ENCODE measurements at places on chromosomes 12 and 14.

DNA sequence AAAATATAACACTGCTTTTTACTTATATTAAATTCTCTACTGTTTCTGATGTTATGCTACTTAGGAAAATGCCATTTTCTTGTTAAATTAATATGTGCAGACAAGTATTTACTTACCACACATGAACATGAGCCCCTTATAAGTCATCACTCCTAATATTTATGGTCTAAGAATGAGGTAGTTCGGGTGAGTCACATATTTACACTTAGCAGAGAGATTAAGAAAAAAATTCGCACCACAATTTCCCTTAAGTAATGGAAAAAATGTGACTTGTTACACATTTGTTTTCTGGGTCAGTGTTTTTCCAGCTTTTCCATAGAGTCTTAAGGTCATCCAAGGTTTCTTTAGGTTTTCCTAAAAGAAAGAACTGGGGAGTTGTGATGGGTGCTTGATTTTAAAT, 68.3 kb downstream of the RERG start:
- no peak for DNase-seq

GRCh38 chr12:103197725-103198388, 240.4 kb downstream of the ASCL1 start:
- no peak for DNase-seq

DNA sequence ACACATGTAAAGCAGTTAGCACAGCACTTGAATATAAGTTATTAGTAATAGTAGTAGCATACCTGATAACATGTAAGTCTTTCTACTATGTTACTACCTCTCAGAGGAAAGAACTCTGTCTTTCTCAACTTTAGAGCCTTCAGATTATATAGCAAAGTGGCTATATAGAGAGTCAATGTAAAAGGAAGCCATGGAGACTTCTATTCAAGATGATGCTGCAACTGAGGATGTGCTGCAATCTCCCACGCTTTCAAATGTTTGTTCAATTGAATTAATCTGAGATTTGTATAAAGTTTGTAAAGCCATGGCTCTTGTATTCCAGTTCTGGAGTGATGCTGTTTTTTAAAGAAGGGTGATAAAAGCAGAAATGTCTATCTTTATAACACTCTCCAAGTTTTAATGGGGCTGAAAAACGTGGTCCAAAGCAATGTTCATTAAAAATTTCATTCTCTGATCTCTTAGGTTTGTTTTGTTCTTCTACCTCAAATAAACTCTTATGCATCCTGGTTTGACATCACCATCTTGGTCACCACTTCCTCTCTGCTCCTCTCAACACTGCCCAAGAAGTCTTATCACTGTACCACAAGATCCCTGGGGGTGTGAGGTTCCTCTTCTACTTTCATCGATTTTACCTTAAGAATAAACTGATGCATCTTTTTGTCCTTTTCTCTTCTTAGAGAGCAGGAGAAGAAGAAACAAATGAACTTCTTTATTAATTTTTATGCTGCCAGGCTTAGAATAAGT, 40.6 kb downstream of the C12orf42 start:
- DNase-seq = no peak

- no peak for DNase-seq
Measured at GRCh38 chr14:85169381-85169780, 360.6 kb upstream of the FLRT2 start.

- DNase-seq = no peak
Measured at GRCh38 chr14:61491224-61491623, 169.8 kb downstream of the PRKCH start.

DNA sequence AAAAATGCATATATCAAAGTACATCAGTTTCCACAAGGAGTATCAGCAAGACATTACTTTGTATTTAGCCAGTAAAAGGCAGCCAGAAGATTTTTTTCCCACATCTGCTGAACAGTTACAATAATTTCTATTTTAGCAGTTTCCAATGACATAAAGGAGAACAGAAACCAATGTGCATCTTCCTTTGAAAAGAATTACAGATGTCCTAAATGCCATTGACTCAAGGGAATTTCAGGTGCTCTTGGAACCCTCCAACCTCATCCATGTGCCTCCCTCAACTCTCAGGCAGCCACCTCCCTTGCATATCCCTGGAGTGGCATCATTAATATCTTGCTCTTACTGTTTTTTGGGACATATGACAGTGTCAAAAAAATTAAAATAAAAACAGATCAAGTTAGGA, 62.2 kb upstream of the ST8SIA1 start:
- no peak for DNase-seq

GRCh38 chr14:95535226-95536021, 574 bp downstream of the GLRX5 start:
- no peak for DNase-seq

GRCh38 chr12:89717759-89718523, 9.3 kb upstream of the ATP2B1 start:
- no peak for DNase-seq

GRCh38 chr14:70652871-70653270, 11.2 kb downstream of the TTC9 start:
- DNase-seq = no peak

DNA sequence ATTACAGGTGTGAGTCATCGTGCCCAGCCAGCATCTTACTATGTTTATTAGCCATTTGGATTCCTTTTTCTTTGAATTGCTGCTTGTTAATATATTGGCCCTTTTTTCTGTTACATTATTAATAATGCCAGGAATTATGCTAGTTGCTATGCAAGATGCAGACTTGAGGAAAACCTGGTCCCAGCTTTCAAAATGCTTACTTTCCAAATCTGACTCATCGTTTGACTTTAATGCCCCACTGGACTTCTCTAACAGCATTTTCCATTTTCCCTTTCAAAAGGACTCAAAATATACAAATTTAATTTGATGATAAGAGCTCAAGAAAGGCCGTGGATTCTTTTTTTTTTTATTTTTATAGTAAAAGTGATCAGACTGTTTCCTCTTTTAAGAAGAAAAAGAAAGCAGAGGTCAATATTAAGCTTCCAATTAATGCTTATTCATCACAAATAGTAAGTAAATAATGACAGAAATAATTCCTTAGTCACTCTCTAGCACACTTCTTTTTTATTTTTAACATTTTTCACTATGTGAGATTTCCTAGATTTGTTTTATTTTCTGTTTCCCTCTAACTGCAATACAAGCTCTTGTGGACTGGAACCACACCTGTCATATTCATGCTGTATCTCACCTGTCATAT, 146.1 kb upstream of the FGD4 start:
- DNase-seq = no peak

DNA sequence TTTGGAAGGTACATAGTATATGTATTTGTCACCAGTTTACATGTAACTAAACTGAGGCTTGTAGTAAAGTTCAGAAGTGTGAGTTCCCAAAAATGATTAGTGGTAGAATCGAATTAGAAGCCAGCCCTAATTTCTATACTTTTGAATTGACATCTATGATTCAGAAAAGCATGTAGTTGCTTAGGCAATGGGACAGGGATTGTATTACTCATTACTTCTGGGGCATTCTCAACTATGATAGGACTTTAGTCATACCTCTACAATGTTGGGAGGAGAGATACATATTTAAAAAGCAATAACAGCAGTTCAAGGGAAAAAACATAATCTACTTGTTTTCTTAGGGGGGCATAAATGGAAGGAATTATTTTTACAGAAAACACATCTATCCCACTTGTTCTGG, 277.9 kb upstream of the E2F7 start:
- no peak for DNase-seq

DNA sequence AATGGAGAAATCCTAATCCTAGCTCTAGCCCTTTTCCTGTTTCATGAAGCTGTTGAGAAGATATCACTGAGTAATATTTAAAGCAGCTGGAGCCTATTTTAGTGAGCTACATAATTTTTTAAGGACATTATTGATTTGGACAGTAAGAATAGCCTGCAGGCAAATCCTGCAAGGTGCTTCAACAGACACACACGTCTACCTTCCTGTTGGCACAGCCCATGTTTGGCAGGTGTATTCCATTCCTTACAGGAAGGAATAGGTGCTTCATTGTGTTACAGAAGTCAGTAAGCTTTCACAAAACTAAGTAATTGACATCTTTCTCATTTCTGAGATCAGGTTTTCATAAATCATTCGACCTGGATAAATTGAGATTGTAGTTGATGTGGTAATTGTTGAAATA, 50.6 kb downstream of the FOXA1 start:
- no peak for DNase-seq

GRCh38 chr12:123062681-123063486, 82.4 kb downstream of the ARL6IP4 start:
- no peak for DNase-seq

DNA sequence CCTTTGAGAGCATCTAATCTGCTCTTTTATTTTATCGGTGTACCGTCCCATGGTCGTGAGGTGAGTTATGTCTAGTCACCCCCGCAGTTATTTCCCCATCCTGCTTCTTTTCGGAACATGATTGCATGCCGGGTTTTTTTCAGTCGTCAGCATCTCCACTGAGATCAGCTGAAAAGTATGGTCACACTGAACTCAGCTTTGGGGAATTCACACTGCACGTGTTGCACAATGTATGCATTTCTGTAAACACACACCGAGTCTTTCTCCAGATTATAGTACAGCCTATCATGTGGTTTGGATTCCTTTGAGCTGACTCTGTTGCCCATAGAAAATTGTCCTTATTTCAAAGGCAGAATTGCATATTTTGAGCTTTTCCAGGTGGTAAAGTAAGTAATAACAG, 24.6 kb downstream of the PLXNC1 start:
- DNase-seq = no peak

- DNase-seq = no peak
Measured at GRCh38 chr14:35335388-35336092, 43.4 kb downstream of the PSMA6 start.

DNA sequence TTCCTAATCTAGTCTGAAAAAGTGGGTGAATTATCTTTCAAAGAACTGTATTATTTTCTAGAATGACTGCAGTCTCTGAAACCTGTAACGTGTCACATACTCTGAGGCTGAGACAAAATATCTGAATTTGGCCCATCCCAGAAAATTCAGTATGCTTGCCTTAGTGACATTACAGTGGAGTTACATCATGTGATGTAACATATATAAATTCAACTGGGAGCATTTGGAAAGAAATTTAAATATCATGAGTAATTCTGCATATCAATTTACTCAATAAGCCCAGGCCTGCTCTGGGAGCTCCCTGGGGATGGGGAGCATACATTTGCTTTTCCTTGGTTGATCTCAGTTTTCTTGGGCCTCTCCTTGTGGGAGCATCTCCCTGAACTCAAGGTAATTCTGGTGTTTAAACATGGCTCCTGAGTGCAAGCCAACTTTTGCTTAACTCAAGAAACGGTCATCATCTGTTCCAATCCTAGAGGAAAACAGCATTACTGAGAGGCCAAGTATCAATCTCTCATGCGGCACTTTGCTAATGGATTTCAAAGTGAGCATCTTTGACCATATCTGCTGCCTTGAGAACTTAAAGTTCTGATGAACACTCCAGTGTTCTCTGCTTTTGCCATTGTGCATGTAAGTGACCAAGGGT, 54.4 kb downstream of the AKAP6 start:
- DNase-seq = no peak

GRCh38 chr12:123433615-123434014, 2.9 kb downstream of the RILPL2 start:
- DNase-seq = no peak

DNA sequence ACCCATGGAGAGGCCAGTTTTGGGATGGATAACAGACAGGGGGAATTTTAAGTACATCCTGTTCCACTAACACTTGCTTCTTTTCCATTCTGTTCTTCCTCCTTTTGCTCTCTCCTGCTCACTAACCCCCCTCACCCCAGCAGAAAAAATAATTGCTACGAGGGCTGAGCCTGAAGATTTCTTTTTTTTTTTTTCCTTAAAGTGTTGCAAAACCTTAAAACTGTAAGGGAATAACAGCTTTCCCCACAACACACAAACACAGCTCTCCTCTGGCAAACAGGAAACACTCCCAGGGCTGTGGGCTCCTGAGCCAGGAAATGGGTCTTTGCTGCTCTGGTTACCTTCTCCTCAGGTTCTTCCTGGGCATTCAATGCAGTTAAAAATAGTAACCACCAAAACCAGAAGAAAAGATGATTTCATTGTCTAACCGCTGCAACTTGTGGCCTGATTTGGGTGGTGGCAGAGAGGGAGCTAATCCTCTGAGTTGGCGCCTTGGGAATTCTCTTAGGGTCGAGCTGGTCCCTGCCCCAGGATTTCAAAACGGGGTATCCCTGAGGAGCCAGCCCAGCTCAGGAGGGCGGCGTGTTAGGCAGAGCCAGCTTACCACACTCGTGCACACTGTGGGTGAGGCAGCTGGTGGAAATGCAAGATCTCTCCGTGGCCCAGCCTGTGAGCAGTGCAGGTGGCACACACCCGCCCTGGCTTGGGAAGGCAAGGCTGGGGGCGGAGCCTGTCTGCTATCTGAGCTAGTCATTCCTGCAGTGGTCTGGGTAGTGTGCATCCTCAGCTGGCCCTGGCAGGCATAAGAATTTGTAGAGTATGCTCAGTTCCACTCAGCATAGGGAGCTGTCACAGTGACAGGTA, 17.1 kb upstream of the EMP1 start:
- DNase-seq = no peak

DNA sequence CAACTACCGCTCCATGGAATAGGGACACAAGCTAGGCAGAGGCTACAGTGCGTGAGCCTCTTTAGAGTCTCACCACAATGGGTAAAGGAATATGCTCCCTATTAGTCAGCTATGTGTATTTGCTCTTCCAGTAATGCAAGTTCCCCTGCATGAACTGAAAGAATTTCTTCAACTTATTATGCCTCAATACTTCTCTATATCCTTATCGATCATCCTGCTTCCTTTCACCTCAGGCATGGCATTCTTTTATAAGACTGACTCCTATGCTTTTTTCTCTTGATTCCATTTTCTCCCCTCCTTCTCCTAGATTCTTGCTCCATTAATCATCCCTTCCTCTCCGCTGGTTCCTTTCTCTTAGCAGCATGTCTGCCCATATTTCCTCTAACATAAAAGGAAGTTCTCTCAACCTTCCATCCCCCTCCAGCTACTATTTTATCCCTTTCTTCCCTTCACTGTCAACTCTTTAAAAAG, 94.5 kb upstream of the CPM start:
- no peak for DNase-seq

GRCh38 chr12:63963868-63964267, 119.4 kb downstream of the SRGAP1 start:
- no peak for DNase-seq

GRCh38 chr12:108237272-108237671, 101.8 kb downstream of the CMKLR1 start:
- no peak for DNase-seq

Measured in NCI-H1930 (cell line).